Natural killer cell treated with Interleukin-12 subunit alpha and Interleukin-12 subunit beta and Interleukin-15 and Interleukin-18, amount 100 ng/mL, for 72 hours (primary cell): ENCODE measurements at places on chromosomes 5 and 9. TPM values are rescaled to one million over a fixed set of nuclear protein-coding genes. Genes with fewer than 3 reads are reported as not detected.

Gene LMAN2
- 136 TPM for total RNA-seq

DNA sequence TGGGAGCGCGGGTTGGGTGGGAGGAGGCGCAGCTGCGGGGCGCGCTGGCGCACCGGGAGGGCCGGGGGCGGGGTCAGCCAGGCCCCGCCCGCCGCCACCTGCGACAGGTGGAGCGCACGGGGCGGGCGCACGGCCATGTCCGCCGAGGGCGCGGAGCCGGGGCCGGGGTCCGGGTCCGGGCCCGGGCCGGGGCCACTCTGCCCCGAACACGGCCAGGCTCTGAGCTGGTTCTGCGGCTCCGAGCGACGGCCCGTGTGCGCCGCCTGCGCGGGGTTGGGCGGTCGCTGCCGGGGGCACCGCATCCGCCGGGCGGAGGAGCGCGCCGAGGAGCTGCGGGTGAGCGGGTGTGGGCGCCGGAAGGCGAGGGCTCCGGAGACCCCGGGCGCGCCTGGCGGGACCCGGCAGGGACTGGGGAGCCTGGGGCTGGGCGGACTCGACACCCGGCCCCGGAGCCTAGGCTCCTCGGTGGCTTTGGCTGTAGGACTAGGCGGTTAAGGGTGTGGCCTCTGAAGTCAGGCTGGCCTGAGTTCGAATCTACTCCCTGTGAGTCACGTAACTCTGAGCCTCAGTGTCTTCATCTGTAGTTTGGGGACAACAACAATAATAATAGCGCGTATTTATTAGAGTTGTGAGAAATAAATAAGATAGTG, at the start of gene BSPRY:
BSPRY (plus strand) TSS at position 97 of the 650 bp plus-strand sequence; CDS start at position 136, 39 bp downstream.
- H3K4me1 ChIP-seq: peaks cover 30% of the 10 kb centered on the region
- H3K4me3 ChIP-seq: peak within 1 kb of the TSS; percentile 89
- H3K27me3 ChIP-seq: no peaks in the 10 kb centered on the region
- peak; percentile 71 for DNase-seq
- H3K36me3 ChIP-seq: no peaks in the 10 kb centered on the region

GRCh38 chr9:129823542-129823934, 398 bp downstream of the TOR1A start:
- peaks cover 11% of the 10 kb centered on the region for H3K4me1 ChIP-seq
- H3K36me3 ChIP-seq: peaks cover 6% of the 10 kb centered on the region
- H3K4me3 ChIP-seq: peak overlapping the region; percentile 85
- peak overlapping the region; percentile 89 for H3K27ac ChIP-seq
- DNase-seq: no peak
- no peaks in the 10 kb centered on the region for H3K27me3 ChIP-seq

Gene KIAA0825
- total RNA-seq: 5.2 TPM

DNA sequence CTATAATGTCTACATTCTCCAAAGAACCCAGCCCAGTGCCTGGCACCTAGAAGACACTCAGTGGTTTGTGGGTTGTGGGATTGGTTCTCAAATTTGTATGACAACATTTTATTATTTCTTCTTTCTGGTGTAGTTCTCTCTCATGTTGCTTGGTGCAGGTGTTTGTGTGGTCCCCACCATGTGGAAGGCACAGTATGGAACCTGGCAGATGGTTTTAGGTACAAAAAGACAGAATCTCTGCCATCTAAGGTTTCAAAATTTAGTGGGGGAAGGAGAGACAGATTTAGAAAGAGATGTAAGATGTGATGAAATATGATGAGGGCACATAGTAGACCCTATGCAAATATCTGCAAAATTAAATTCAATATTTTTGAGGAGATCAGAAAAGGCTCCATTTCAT, 323.8 kb downstream of the CDK5RAP2 start:
- H3K4me1 ChIP-seq: no peaks in the 10 kb centered on the region
- no peak for DNase-seq
- no peak overlapping the region for H3K27ac ChIP-seq
- no peaks in the 10 kb centered on the region for H3K36me3 ChIP-seq

Gene ZNF883
- 0.22 TPM for total RNA-seq

DNA sequence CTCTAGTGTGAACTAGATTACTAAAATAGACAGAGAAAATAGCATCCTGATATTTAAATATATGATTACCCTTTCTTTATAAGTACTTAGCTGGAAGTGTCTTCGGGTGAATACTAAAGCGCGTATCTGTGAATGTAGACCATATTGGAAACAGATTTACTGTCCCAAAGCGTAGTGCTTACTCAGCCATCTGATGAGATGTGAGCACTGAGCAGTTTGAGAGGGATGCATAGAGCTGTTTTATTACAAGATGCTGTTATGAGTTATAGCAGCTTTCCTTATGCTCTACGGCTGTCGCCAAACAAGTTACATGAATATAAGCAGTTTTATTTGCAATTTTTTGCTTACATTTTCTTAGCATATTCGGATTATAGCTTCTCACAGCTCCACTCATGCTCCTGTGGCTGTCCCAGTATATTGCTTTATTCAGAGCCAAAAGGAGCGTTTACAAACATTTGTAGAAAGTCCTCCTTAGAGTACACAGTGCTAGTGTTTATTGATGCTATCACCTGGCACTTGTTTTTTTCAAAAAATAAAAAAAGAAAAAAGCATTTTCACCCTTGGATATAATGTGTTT, 981.4 kb upstream of the WWC1 start:
- no peaks in the 10 kb centered on the region for H3K27me3 ChIP-seq
- no peak for DNase-seq
- no peak overlapping the region for H3K27ac ChIP-seq
- no peak overlapping the region for H3K4me3 ChIP-seq

DNA sequence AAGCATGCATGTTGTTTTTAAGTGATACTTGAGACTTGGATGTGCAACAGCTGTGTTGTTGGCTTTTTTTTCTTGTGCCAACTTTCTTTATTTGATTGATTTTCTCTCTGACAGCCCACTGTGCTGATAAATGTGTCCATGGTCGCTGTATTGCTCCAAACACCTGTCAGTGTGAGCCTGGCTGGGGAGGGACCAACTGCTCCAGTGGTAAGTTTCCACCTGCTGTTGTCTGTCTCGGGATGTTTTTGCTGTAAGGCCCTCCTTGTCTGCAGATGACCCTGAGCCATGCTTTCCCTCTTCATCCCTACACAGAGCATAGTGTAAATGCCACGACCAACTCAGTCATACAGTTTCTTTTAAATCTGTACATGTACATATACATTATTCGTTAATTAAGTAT, 79.2 kb downstream of the MEGF10 start:
- H3K27ac ChIP-seq: no peak overlapping the region
- H3K4me3 ChIP-seq: no peak overlapping the region
- DNase-seq: no peak
- no peaks in the 10 kb centered on the region for H3K36me3 ChIP-seq
- H3K27me3 ChIP-seq: peaks cover 19% of the 10 kb centered on the region
- H3K4me1 ChIP-seq: no peaks in the 10 kb centered on the region

Gene CNTNAP3B
- total RNA-seq: not detected

GRCh38 chr5:72602696-72603685, 95.8 kb upstream of the ZNF366 start:
- no peaks in the 10 kb centered on the region for H3K36me3 ChIP-seq
- H3K27me3 ChIP-seq: no peaks in the 10 kb centered on the region
- no peak overlapping the region for H3K27ac ChIP-seq
- DNase-seq: no peak
- no peak overlapping the region for H3K4me3 ChIP-seq

- no peaks in the 10 kb centered on the region for H3K36me3 ChIP-seq
- no peaks in the 10 kb centered on the region for H3K4me1 ChIP-seq
- no peak overlapping the region for H3K27ac ChIP-seq
- H3K4me3 ChIP-seq: no peak overlapping the region
- DNase-seq: no peak
- peaks cover 24% of the 10 kb centered on the region for H3K27me3 ChIP-seq
These were observed 271.9 kb downstream of the SLIT3 start for GRCh38 chr5:169029037-169029436.

DNA sequence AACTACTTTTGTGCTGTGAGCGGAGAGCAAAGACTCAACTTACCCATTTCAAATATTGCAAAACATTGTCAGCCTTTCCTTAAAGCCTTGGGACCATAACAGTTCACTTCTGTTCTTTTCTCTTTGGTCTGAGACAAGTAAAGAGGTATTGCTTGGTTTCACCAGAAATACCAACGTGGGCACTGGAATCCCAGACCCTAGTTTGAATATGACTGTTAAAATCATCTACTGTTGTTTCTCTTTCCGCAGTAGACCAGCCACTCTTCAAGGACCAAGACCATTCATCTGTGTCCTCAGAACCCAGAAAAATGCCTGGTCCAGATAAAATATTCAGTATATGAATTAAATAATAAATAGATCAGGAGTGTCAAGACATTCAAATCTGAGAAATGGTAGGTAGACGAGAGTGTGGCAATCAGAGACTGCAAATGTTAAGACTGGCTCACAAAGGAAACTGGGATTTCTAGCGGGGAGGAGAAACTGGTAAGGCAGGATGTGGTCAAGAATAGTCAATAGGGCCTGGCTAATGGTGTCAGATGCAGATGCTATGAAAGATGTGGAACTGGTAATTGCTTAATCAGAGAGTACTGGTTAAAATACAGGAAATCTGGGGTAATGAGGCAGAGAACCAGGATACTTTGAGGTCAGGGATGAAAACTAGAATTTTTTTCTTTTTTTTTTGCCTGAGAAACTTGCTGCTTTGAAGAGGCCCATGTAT, 82.1 kb upstream of the IL33 start:
- peak overlapping the region; percentile 42 for H3K4me3 ChIP-seq
- H3K4me1 ChIP-seq: peaks cover 13% of the 10 kb centered on the region
- peaks cover 11% of the 10 kb centered on the region for H3K27me3 ChIP-seq
- peaks cover 4% of the 10 kb centered on the region for H3K36me3 ChIP-seq
- no peak for DNase-seq
- H3K27ac ChIP-seq: no peak overlapping the region

Gene IL5
- 9.5 TPM for total RNA-seq

Gene CDKN2B
- 1.6 TPM for total RNA-seq

DNA sequence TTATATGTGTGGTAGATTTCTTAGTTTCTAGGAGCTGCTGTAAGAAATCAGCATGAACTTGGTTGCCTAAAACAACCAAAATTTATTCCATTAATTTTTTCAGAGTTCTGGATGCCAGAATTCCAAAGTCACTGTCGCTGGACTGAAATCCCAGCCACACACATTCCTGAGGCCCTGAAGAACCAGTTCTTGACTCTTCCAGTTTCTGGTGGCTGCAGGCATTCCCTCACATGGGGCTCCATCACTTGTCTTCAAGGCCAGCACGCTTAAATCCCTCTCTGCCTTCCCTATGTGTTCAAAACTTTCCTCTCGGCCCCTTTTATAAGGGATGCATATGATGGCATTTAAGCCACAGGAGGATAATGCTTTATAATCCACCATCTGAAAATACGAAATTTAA, 1237.5 kb upstream of the CDH9 start:
- no peak overlapping the region for H3K4me3 ChIP-seq
- H3K36me3 ChIP-seq: peaks cover 7% of the 10 kb centered on the region
- no peaks in the 10 kb centered on the region for H3K27me3 ChIP-seq
- DNase-seq: no peak
